ENCODE measurements at places on chromosomes 16 and 17.

GRCh38 chr16:15854906-15855703 is 1.7 kb downstream of the MYH11 start:
- DNase-seq: no peak

DNA sequence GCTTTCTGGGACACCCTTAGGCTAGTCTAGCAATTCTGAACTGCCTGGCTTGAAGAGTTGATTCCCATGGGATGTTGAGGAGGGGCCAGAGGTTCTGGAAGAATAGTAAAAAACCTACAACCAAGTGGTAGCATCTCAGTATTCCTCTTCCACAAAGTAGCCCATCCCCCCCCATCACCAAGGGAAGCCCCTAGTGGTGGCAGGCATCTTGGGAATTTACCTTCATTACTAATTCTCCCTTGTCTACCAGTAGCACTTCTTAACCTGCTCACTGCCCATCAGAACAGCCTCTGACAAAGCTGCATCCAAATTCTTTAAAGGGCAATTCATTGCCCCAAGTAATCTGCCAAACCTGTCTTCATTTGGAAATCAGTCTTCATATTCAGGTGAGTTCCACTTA is 12.8 kb upstream of the RAB11FIP4 start:
- DNase-seq: no peak

- no peak for DNase-seq
Measured at GRCh38 chr16:83847371-83848225, 39.8 kb downstream of the HSBP1 start.

GRCh38 chr16:55747785-55748184 is 85.1 kb downstream of the CES1 start:
- no peak for DNase-seq

DNA sequence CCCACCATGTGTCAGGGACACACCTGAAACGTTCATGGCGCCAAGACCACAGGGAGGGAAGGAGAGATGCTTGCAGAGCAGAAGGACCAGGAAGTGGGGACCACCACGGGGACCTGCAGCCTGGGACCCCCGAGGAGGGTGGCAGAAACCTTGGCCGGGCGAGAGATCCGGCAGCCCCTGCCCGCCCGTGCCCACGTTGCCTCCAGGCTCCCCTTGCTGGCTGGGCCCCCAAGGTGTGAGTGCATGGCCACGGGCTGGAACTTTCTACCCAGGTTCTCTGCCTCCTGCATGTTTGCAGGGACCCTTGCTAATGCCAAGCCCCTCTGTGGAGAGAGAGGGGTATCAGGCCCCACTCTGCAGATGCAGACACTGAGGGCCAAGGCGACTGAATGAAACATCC is 50.4 kb downstream of the USP22 start:
- no peak for DNase-seq

DNA sequence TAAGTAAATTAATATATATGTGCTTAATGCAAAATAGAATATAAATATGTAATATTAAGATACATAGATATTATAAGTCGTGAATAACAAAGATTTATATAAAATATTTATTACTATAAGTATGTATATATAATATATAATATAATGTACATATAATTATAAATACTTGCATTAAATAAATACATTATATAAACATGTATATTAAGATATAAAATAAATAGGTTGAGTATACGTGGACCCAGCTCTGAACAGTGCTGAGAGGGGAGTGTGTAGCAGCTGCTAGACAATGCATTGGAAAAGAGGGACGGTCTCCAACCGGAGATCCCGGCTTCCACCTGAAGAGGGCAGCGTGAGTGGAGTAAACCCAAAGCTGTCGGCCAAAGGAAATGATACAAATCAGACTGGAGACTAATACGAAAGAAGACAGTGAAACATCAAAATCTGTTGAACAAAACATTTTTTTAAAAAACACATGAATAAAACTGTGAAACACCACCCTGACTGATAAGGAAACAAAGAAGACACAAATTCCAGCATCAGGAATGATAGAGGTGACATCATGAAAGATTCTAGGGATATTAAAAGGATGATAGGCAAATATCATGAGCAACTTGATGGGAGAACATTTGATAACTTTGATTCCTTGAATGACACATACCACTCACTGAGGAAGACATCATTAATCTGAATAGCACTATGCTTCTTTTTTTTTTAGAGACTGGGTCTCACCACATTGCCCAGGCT is 125.4 kb upstream of the CHMP6 start:
- peak; percentile 86 for DNase-seq

DNA sequence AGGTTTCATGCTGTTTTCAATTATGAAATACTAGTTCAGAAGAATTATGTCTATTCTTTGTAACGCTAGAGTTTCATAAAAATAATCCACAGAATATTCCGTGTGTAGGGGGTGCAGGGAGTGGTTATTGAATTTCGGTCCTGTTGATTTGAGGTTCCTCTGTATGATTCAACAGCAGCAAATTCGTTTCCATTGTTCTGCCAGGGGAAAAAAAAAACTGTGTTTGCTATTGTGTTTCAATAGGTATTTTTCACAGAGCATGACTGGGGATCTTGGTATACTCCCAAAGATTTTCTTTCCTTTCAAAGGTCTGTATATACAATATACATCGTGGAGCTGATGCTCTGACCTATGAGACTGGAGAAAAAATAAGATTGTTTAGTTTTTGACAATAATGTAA is 15.8 kb downstream of the SHISA9 start:
- no peak for DNase-seq

GRCh38 chr17:82281502-82282238 is 8.2 kb upstream of the CSNK1D start:
- DNase-seq: no peak

DNA sequence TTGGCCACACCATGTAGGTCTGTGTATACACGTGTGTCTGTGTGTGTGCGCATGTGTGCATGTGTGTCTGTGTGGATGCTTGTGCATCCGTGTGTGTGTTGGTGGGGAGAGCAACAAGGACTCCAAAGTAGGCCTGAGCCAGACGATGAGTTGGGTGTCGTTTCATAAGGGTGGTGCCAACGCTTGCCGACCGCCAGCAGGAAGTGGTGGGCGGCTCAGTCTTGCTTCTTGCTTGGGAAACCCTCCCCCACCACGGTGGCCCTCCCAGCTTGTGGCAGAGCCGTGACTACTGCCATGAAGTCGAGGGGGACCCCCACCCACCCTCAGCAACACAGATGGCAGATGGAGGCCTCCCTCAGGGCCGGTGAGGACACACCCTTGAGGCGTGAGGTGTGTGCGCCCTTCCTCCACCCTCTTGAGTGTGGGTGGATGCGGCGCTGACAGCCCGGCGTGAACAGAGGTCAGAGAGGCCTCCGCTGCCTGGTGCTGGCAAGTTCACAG is 17.5 kb downstream of the SBK1 start:
- DNase-seq: no peak

DNA sequence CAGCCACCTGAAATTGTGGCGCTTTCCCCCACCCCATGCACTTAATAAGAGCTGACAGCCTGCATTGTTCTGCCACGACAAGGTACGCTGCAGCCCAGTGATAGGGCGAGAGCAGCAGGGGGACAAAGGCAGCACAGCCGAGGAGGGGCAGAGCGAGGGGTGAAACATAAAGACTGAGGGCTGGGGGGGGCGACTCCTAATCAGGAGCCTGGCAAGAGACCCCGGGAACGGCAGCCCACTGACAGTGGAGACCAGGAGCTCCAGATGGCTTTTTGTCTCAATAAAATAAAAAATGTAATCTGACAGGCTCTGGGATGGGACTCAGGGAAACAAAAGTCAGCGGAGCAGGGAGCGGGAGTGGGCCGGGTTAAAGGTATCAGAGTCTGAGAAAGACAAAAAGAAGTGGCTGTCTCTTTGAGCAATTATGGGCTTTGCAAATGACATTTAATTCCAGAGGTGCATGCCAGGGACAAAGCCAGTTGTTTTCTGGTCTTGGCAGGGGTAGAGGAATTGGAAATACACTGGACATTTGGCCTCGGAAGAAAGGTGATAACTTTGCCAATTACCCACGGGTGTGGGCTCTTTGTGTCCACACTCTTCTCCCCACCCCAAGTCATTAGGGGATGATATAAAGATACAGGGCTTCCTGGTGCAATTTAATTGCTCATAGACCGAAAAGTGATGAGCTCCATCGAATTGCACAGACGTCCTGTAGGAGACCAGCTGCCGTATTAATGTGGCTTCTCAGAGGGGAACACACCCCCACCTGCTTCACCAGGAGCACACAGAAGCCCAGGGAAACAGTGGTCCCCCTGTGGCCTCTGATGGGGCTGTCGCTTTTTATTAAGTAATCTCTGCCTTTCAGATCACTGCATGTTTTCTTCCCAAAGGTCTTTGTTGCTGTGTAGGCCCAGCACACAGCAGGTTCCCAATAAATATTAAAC is 17.6 kb upstream of the CCDC182 start:
- no peak for DNase-seq

- no peak for DNase-seq
Measured at GRCh38 chr17:47244697-47245096, 8.9 kb upstream of the ITGB3 start.

GRCh38 chr17:77373299-77374169 is 232.8 kb downstream of the SEC14L1 start:
- DNase-seq: peak; percentile 63

DNA sequence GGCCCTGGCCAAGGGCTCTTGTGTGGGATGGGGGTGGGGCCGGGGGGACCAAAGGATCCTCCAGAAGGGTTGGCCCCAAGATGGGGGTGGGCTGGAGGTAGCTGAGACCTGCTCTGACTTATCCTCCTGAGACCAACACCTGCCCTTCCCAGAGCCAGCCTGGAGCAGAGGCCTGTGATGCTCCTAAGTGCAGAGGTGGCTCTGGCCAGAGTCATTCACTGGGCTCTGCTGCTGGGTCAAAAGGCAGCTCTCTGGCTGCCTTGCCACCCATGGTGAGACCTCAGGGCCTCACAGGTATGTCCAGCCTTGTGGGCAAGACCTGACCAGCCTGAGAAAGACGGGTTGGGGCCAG is 393 bp downstream of the SERPINF2 start:
- no peak for DNase-seq

DNA sequence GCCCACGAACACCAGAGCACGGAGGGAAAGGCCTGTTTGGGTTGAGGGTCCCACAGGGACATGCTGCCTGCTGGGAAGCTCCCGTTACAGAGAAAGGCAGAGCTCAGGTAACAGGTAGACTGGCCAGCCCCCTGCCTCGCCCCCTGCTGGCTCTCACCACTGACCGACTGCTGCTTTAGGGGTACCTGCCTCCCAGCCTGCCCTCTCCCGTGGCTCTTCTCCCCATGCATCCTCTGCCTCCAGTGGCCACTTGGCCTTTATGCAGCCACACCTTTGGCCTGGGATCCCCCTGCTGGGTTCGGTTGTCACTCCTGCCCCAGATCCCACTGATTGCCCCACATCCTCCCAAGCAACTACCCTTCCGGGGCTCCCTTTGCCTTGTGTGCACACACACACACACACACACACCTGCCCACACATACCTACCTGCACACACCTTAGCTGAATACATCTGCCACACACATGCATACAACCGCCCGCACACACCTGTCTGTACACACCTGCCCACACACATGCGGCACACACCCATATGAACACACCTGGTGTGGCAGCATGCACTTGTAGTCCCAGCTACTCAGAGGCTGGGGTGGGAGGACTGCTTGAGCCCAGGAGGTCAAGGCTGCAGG is 7.1 kb downstream of the MCRIP1 start:
- no peak for DNase-seq

DNA sequence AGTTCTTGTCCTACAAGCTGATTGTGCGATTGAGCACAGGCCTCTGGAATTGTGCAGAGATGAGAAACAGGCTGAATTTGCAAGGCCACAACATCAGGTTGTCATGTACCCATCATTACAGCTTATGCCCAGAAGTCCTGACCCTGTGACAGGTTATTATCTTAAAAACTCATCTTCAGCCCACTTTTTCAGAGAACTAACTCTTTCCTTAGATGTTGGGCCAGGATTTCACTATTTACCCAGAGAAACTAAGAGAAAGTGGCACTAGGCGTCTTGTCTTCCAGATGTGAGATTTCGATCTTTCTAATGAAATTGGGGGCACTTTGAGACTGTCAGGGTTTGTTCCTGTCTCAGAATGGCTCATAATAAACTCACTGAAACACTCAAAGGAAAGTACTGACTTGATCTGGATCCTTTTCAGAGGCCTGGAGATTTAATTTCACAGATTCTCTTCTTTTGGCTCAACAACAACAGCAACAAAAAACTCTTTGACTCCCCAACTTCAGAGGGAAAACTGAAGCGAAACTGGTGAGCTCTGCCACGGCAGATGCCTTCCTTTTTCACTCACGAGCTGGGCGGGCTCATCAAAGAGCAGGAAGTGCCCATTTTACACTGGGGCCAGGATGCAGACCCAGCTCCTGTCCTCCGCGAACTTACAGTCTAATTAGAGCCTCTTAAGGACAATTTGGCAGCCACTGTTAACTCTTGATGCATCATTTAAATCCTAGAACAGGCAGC is 17.7 kb upstream of the SLC12A3 start:
- DNase-seq: no peak

GRCh38 chr16:83231729-83232128 is 576.0 kb upstream of the HSBP1 start:
- DNase-seq: no peak

GRCh38 chr17:379531-380465 is 27.2 kb upstream of the RPH3AL start:
- no peak for DNase-seq

DNA sequence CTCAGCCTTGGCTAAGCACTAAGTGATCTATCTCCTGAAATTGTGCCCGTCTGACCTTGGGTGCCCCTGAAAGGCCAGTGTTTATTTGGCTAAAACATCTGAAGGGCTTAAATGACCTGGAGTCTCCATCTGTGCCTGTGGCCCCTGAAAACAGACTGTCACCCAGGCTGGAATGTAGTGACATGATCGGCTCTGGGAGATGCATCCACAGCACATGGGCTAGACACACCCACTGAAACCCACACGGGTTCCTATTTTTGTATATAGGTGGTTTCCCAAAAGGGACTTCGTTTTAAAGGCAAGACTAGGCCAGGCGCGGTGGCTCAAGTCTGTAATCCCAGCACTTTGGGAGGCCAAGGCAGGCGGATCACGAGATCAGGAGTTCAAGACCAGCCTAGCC is 13.5 kb downstream of the CEP295NL start:
- DNase-seq: no peak

DNA sequence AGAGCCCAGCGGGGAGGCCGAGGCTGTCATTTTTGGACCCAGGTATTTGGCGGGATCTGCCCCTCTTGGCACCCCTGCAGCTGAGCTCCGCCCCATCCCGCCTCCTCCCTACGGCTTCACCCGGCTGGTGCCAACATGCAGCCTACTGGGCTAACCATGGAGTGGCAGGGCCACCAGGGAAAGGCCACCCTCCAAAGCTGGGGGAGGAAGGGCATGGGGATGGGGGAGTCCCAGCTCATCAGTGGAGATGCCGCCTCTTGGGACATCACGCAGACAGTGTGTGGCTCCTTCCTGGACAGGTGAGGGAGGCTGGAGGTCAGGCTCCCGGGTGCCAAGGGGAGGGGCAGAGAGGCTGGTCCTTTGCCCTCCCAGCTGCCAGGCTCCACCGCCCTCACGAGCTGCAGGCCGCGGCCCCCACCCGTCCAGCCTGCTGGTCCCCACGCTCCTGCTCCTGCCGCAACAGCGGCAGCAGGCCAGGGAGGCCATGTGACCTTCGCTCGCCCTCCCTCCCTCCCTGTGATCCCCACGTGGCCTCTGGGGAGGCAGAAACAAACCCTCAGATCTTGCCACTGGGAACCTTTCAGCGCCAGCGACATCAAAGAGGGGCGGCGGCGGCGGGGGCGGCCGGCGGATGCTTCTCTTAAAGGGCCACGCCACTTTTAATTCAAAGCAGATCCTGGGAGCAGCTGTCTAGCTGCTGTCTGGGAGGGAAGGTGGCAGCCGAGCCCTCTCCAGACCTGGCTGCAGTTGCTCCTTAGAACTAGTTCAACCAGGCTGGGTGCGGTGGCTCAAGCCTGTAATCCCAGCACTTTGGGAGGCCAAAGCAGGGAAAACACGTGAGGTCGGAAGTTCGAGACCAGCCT is 6.8 kb upstream of the NOTUM start:
- no peak for DNase-seq

GRCh38 chr16:19913340-19913645 is 28.6 kb upstream of the GPRC5B start:
- DNase-seq: no peak
